Esophagus squamous epithelium (tissue), 5 donors: ENCODE measurements at places on chromosomes 12 and 14. TPM values are rescaled to one million over a fixed set of nuclear protein-coding genes. Genes with fewer than 3 reads are reported as not detected.

GRCh38 chr12:72982356-72982755, 710.2 kb downstream of the TRHDE start:
- no peaks in the 10 kb centered on the region for H3K27me3 ChIP-seq
- no peak overlapping the region for H3K4me3 ChIP-seq
- H3K27ac ChIP-seq: no peak overlapping the region
- no peaks in the 10 kb centered on the region for H3K4me1 ChIP-seq
- no peaks in the 10 kb centered on the region for H3K36me3 ChIP-seq

DNA sequence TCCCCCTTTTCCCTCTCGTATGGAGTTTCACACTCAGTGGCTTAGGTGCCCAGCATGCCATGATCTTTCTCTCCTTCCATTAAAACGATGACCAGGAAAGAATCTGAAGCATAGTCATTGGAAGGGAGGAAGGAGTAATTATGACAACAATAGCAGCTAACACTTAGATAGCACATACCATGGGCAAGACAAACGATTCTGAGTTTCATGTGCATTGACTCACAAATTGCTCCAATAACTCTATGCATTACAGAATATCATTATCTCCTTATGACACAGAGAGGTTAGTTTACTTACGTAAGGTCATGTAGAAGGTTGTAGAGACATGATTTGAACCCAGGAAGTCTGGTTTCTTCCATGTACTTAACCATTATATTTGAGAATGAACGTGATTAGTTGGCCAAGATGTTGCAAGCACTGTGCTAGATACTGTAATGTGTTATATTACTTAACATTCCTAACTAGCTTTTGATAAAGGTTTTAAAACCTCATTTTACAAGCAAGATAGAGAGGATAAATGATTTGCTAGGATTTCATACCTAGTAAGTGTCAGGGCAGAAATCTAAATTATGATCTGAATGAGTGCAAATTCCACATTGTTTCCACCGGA, 162.4 kb downstream of the CAND1 start:
- H3K27me3 ChIP-seq: no peaks in the 10 kb centered on the region
- no peak for DNase-seq
- no peak overlapping the region for H3K4me3 ChIP-seq
- H3K36me3 ChIP-seq: no peaks in the 10 kb centered on the region

ESR2 gene
- total RNA-seq: 2.7 TPM

NRXN3 gene
- 1.2 TPM for total RNA-seq

DNA sequence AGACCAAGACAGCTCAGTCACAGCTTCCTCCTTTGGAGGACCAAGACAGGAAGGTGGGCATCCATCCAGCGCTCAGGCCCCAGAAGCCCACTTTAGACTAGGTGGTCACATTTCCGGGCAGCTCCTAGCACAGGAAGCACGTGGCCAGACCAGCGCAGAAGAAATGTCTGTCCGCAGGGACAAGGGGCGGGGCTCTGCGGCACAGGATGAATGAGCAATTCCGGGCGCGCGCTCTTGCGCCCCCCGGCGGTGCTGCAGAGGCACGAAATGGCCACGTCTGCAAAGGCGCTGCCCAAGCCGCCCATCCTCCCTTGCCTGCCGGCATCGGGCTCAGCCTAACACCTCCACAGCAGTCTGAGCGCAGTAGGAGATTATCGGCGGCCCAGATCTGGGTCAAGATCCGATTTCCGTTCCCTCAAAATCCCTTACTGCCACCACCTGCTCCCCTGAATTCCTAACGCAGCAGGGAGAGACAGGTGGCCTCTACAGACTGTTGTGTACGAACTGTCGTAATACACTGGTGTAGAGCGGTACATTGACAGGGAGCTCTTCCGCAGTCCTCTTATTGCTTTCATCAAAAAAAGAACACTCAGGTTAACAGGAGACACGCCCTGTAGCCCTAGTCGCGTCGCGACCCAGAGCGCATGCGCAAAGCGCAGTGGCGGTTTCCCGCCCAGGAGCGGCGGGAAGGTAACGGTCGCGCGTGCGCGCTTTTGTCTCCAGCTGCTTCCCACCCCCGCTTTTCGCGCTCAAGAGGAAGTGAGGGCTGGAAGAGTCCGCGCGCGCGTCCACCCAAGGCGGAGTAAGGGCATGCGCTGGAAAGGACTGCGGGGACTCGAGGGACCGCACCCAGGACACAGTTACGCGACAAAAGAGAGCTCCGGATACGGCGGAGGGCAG, 794 bp downstream of the TUBA1B start:
- peak; percentile 65 for DNase-seq
- no peaks in the 10 kb centered on the region for H3K27me3 ChIP-seq
- peak overlapping the region; percentile 98 for H3K4me3 ChIP-seq
- H3K27ac ChIP-seq: peak overlapping the region; percentile 100

DNA sequence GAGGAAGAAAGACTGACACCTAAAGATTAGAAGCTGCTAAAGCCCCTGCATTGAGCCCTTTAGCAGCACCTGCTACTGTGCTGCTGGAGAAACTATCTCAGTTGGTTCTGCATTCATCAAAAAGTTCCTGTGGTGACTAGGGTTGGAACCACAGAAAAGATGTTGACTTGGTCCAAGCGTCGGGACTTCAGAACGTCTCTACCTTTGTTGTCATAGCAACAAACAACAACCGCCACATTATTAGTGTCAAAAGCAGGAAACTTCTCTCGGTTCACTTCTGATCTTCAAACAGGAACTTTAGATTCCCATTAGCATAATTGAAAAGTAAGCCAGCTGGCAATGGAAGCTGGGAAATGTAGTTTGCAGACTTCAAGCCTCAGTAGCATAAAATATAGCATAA, 368.0 kb downstream of the SEC23A start:
- H3K4me3 ChIP-seq: no peak overlapping the region
- H3K27me3 ChIP-seq: no peaks in the 10 kb centered on the region
- no peak for DNase-seq
- H3K36me3 ChIP-seq: no peaks in the 10 kb centered on the region
- H3K4me1 ChIP-seq: no peaks in the 10 kb centered on the region

BAZ1A gene
- 57.5 TPM for total RNA-seq

TRIM9 gene
- 3.1 TPM for total RNA-seq

WASHC3 gene
- 53.3 TPM for total RNA-seq

DNA sequence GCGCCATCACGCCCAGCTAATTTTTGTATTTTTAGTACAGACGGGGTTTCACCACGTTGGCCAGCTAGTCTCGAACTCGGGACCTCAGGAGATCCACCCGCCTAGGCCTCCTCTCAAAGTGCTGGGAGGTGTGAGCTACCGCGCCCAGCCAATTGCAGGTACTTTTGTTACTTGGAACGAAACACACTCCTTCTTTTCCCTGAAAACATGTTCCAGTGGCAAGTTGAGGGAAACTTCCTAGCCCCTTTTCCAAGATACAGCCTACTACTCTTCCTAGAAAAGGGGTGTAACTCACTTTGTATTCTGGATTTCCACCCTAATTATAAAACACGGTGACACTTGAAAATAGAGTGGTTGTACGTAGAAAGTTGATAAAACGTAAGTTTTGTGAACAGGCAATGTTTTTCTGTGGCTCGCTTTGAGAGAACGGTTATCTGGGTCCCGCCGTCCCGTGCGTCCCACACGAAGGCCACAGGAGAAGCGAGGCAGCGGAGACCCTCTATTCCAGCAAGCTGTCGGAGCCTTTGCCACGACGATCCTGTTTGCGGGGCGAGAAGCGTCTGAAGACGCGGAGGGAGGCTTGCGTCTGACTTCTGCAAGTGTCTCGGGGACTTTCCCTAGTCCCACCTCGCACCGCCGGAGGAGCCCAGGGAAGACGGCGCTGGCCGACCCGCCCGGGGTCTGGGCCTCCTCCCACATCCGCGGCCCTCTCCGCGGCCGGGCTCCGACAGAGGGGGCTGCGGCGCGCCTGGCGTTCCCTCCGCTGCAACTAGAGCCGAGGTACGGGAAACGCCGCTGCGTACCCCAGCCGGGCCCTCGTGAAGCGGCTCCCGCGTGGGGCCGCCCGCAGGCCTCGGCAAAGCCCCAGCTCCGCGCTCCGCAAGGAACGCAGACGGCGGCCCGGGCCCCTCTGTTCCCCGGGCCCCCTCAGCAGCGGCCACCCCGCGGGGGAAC, 745 bp downstream of the CDCA4 start:
- peak overlapping the region; percentile 95 for H3K27ac ChIP-seq
- H3K36me3 ChIP-seq: no peaks in the 10 kb centered on the region
- no peaks in the 10 kb centered on the region for H3K27me3 ChIP-seq
- no peak for DNase-seq
- H3K4me1 ChIP-seq: peaks cover 54% of the 10 kb centered on the region

DNA sequence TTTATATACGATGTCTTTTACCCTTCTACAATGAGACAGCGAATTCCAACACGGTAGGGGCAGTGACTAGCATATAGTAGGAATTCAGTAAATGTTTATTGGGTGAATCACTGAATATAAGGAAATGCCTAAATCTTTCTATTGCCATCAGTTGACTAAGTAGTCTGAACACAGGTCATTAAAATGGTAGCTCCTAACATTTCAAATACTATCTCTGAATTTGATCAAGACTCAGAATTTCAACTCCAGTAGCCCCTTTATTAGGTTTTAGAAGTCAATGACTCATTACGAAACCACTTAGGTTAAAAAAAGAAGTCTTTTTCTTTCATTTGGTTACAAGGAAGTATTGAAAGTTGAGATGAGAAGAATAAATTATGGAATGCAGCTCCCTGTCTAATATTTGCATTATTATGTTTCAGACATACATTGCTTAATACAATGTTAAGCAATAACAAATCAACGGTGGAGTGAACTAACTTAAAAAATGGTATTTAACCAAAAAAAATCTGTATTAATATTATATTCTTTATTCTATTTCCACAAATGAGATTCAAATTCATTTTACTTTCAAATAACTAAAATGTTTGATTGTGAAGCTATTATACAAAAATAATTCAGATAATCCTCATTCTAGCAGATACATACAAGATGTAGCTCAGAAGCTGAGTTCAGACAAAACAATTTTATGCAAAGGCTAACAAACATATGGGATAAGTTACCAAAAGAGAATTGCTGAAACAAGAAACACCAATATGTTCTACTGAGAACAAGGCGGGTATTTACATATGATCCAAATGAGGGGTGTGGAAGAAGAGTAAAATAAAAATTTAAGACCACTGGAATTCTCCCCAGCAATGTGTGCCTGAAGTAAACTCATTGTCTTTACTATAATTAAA, 302.7 kb downstream of the CEP128 start:
- no peaks in the 10 kb centered on the region for H3K4me1 ChIP-seq
- no peaks in the 10 kb centered on the region for H3K36me3 ChIP-seq
- no peak overlapping the region for H3K4me3 ChIP-seq
- DNase-seq: no peak

DNA sequence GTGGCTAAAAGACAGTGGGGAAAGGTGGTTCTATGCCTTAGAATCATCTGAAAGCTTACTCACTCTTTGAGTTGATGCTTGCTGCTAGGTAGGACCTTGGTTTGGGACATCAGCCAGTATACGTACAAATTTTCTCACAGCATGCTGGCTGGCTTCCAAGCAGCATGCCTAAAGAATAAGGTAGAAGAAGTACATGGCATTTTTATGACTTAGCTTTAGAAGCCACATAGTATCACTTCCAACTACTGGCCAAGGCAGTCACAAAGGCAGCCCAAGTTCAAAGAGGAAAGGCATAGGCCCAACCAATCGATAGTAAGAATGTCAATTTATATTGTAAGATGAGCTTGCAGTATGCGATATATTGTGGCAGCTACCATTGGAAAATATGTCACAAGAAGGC, 284.2 kb upstream of the CAND1 start:
- no peak overlapping the region for H3K27ac ChIP-seq
- H3K4me1 ChIP-seq: no peaks in the 10 kb centered on the region
- H3K4me3 ChIP-seq: no peak overlapping the region
- no peaks in the 10 kb centered on the region for H3K27me3 ChIP-seq
- no peaks in the 10 kb centered on the region for H3K36me3 ChIP-seq

RD3L gene
- total RNA-seq: not detected

LBHD2 gene
- not detected for total RNA-seq

- no peak overlapping the region for H3K4me3 ChIP-seq
- H3K27me3 ChIP-seq: no peaks in the 10 kb centered on the region
- no peaks in the 10 kb centered on the region for H3K36me3 ChIP-seq
- no peak overlapping the region for H3K27ac ChIP-seq
- DNase-seq: no peak
Measured at GRCh38 chr12:78191611-78192010, 360.9 kb downstream of the NAV3 start.

- H3K36me3 ChIP-seq: no peaks in the 10 kb centered on the region
- DNase-seq: no peak
- no peak overlapping the region for H3K4me3 ChIP-seq
- no peaks in the 10 kb centered on the region for H3K27me3 ChIP-seq
- H3K27ac ChIP-seq: no peak overlapping the region
Measured at GRCh38 chr14:38171197-38171596, 36.5 kb upstream of the SSTR1 start.

GRCh38 chr14:37652042-37652441, 56.6 kb downstream of the TTC6 start:
- no peaks in the 10 kb centered on the region for H3K36me3 ChIP-seq
- H3K27ac ChIP-seq: no peak overlapping the region
- H3K4me3 ChIP-seq: no peak overlapping the region
- no peaks in the 10 kb centered on the region for H3K4me1 ChIP-seq

RIMKLB gene
- 11.2 TPM for total RNA-seq

CD69 gene
- 0.99 TPM for total RNA-seq

- DNase-seq: no peak
- H3K36me3 ChIP-seq: no peaks in the 10 kb centered on the region
- H3K27ac ChIP-seq: no peak overlapping the region
Measured at GRCh38 chr12:131208425-131208824, 254.7 kb downstream of the ADGRD1 start.

- H3K27ac ChIP-seq: no peak overlapping the region
- H3K36me3 ChIP-seq: no peaks in the 10 kb centered on the region
- H3K4me1 ChIP-seq: no peaks in the 10 kb centered on the region
- H3K4me3 ChIP-seq: no peak overlapping the region
- no peaks in the 10 kb centered on the region for H3K27me3 ChIP-seq
Measured at GRCh38 chr12:119835068-119835467, 42.1 kb downstream of the CIT start.

DNA sequence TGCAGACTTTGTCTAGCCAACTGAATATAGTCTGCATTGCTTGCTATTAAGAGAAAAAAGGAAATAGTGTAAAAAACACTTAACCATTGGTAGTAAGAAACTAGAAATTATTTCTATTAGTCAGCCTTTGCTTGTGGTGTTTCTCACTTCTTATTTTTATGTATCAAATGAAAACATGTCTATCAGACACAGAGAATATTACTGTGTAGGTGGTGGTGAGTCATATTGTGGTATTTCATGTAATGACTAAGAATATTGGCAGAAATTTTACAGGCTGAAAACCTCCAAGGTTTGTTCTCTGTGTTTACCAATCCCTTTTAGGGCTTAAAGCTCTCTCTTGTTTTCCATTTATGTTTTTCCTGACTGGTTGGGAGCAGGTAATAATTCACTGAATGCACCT, 87.2 kb downstream of the DAAM1 start:
- no peaks in the 10 kb centered on the region for H3K36me3 ChIP-seq
- H3K4me1 ChIP-seq: peaks cover 16% of the 10 kb centered on the region
- no peak for DNase-seq
- no peak overlapping the region for H3K4me3 ChIP-seq
- H3K27me3 ChIP-seq: no peaks in the 10 kb centered on the region

A2M gene
- 43.9 TPM for total RNA-seq
